ENCODE measurements at places on chromosomes 16 and 17. TPM values are rescaled to one million over a fixed set of nuclear protein-coding genes. Genes with fewer than 3 reads are reported as not detected.

Gene KRTAP4-1
- total RNA-seq: not detected

Gene KRTAP4-4
- not detected for total RNA-seq

Gene KRT13
- not detected for total RNA-seq

Gene KRTAP3-1
- total RNA-seq: not detected

Gene IL17C
- total RNA-seq: not detected

Gene QPRT
- total RNA-seq: 24.9 TPM

DNA sequence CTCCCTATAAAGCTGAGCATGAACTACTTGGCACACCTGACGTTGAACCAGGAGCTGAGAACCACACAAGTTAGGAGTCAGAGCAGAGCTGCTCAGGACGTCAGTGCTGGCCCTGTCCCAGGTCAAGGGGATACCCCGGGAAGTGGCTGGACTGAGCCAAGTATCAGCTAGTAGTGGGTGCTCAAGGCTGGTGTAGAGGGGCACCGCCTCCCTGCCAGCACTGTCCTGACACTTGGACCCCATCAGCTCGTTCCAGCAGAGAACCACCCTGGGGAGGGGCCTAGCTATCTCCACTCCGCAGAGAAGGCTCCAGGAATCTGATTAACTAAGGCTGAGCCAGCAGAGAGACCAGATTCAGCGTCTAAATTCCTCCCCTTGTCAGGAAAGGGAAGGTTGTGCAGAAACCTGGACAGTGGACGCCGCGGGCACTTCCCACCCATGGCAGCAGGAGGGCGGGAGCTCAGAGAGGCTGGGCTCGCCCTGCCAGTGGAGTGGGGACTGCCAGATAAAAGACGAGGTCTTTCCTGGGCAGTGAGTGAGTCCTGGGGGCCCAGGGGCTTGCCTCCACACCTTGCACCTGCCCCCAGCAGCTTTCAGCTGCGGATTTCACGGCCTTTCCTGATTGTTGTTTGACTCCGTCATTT lies 21.0 kb downstream of the C16orf90 start:
- no peak for DNase-seq

- DNase-seq: peak; percentile 57
These were observed 30.7 kb upstream of the CDH5 start for GRCh38 chr16:66335704-66336329.

DNA sequence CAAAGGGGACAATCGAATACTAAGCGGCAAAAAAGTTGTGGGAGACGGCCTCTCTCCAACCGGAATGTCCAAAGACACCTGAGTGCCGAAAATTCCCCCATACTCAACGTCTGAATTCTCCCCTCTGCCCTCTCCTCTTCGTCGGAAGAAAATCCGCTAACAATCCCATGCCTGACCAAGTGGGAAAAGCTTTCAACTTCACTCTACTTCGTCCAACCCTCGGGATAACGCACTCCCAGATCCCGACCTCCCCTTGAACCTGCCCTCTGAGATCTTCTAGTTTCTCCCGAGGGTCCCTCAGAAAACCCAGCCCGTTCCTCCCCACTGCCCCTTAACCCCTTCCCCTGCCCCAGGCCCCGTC lies 961 bp downstream of the AMFR start:
- no peak for DNase-seq

GRCh38 chr16:68238029-68238345 lies 2.1 kb upstream of the ESRP2 start:
- DNase-seq: no peak

DNA sequence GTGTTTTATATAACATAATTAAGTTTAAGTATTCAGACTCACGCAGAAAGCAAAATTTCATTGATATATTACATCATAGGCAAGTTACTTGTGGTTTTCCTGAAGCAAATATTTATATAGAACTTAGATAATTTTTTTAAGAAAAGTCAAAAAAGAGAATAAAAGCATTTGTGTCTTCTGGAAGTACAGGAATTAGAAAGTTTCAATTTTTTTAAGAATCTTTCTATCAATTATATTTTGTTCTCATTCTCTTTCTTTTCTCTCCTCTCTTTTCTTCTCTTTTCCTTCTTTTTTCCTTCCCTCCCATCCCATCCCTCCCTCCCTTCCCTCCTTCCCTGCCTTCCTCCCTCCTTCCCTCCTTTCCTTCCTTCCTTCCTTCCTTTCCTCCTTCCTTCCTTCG lies 120.7 kb upstream of the CDH8 start:
- no peak for DNase-seq

DNA sequence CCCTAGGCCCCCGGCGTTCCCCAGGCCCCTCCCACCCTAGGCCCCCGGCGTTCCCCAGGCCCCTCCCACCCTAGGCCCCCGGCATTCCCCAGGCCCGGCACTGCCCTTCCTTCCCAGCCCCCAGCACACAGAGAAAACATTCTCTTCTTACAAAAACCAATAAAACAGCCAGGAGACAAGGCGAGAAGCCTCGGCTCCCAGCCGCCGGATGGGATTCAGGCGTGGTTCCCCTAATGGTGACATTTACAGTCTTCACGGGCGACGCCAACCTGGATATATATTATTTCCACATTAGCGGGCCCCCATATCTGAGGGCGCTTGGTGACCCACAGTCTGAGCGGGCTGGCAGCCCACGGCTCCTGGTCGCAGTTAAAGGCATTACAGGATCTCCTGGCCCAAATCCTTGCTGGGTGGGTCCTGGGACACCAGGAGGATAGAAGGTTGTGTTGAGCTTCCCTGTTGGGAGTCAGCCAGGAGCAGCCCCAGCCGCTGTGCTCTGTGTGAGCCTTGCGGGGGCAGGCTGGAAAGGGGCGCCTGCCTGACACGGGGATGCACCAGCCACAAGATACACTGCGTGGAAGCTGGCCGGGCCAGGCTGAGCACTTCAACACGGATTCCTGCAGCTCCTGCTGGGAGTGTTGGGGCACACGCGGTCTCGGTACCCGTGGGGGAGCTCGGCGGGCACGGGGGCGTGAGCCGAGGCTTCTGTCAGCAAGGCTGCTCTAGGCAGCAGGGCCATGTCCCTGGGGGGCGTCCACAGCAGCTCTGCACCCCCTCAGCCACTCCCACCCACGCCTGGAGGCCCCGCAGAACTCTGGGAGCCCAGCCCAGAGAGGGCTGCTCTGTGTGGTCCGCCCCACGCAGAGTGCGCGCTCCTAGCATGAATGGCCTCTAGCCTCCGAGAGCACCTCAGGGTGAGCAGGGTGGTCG lies 83.7 kb downstream of the LMF1 start:
- DNase-seq: no peak

- no peak for DNase-seq
These were observed 50.7 kb downstream of the GNA13 start for GRCh38 chr17:65005858-65006257.

GRCh38 chr16:60636117-60636516 lies 1400.1 kb downstream of the CDH8 start:
- no peak for DNase-seq

DNA sequence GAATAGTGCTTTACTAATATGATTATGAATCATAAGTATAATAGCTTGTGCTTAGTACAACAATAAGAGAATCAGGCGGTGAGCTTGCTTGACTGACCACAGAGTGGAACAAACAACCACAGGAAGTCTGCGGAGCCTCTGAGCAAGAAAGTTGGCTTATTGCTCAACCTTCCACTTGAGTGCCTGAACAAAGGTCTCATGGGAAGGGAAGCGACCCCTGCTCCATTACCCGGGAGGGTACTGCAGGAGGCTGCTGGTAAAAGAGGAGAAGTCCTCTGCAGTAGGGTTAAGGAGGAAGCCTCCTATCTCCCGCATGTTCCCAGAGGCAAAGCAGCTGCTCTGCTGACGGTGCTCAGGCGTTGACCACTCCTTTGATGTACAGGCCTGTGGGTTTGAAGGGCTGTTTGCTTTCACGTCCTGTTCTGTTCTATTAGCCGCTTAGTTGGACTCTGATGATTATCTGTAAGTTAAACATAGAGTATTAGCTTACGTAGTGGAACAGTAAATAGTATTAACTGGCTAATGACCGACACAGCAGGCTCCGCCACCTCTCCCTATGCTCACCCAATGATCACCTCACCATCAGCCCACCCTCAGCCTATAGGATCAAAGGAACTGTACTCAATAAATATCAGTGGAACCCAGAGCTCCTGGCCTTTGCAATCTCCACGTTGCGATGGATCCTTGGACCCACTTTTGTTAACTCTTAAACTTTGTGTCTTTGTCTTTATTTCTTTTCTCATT lies 17.5 kb downstream of the ALOX15B start:
- DNase-seq: peak; percentile 78

DNA sequence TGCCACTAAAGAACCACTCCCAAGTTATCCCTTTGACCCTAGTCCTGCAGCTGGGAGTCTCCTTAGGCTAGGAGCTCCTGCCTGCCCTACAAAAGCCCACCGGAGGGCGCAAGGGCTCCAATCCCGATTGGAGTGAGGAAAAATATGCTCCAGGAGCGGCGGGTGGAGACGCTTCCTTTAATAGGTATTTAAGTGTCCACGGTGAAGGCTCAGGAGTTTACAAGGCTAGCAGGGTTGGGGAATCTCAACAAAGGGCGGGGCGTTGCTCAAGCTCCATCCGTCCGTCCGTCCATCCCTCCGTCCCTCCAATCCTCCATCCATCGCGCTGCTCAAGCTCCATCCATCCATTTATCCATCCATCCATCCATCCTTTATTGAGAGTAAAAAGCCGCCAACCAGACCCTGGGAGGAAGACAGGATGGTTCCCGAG lies 556 bp upstream of the SPNS1 start:
- DNase-seq: peak; percentile 78

DNA sequence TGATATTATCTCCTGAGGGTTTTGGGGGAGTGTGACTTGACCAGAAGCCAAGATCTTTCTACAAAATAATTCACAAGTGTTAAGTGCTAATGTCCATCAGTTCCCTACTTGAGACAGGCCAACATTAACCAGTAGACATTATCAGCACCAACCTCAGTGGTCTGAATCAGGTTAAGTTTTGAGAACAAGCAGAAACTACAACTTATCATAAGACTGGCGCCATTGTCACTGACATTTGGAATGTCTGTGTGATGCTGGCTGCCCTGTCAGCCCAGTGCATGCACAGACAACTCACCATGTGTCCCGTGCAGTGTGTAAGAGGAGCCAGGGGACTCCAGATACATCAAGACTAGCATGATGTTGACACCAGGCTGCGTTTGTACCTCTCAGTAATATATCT lies 76.8 kb downstream of the CCDC182 start:
- peak; percentile 27 for DNase-seq

GRCh38 chr16:9481747-9482730 lies 390.6 kb downstream of the HAPSTR1 start:
- no peak for DNase-seq

- no peak for DNase-seq
These were observed 39.2 kb downstream of the TMEM11 start for GRCh38 chr17:21174713-21175112.

DNA sequence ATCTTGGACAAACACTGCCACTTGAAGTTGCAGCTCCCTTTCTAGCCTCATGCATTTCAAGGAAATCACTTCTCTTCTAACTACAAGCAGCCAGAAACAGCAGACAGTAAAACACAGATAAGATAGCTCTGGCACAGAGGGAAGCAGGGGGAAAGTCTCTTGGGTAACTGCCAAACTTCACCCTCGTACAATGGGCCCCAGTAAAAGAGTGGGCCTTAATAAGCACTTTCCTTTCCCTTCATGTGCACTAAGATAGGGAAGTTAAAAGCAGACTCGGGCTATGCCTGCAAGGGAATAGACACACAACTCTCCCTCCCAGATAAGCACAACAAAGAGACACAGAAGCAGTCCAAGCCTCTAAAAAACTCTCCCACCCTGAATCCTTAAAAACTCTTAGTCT lies 4.2 kb upstream of the KRTAP4-5 start:
- no peak for DNase-seq

GRCh38 chr16:89261691-89262563 lies 44.4 kb downstream of the ZNF778 start:
- peak; percentile 47 for DNase-seq

DNA sequence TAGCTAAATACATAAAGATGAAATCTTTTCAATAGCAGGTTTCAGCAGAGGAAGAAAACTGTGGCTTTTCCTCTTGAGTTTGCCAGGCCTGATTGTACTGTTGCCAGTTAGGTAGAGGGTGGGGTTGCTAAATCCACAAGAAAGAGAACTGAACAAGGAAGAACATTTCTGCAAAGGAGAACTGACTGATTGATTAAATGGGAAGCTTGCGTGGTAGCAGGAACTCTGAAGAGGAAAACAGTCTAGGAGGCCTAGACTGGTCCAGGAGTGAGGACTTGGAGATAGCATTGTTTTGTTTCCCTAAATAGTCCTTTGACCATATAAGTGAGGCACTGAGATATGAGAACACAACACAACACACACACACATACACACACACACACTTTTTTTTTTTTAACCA lies 18.8 kb downstream of the LRRC36 start:
- DNase-seq: no peak

- DNase-seq: peak; percentile 58
These were observed 144.7 kb upstream of the CHMP6 start for GRCh38 chr17:80846932-80847331.

GRCh38 chr17:55271223-55271571 lies 6.4 kb downstream of the HLF start:
- DNase-seq: no peak

DNA sequence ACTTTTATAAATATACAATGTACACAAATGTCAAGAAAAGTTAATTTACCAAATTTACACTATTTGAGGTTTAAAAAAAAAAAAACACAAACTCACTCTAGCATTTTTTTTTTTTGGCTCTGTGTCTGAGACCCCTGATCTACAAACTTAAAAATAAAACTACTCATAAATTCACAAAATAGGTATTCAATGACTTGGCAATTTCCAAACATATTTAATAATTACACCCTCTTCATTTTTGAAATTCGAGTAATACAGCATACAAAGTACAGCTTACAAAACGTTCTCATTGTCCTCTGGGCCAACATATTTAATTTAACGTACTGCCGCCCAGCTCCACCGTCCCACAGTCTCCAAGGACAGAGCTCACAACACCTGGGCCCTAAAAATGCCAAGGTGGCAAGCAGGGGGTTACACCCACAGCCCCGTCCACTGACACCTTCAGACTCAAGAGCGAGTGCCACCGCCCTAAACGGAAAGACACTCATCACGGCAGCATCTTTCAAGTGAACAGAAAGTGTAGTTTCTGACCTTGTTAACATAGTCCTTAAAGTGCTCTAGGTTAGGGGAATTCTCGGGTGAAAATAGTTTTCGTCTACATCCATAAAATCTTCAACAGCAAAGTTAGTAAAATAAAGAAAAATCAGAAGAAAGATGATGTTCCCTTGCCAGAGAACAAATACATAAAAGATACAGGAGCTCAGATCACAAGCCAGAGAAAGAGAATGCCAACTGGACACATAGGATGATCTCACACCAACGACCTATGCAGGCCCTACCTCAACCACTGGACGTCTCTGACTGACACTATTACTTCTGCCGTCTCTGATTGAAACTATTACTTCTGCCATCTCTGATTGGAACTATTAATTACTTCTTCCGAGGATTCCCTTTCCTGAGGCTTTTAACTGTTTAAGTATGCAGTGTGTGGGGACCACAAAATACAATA lies 4.2 kb downstream of the ADCY9 start:
- peak; percentile 32 for DNase-seq

- DNase-seq: peak; percentile 43
These were observed 963 bp downstream of the ALG1 start for GRCh38 chr16:5072334-5073278.

DNA sequence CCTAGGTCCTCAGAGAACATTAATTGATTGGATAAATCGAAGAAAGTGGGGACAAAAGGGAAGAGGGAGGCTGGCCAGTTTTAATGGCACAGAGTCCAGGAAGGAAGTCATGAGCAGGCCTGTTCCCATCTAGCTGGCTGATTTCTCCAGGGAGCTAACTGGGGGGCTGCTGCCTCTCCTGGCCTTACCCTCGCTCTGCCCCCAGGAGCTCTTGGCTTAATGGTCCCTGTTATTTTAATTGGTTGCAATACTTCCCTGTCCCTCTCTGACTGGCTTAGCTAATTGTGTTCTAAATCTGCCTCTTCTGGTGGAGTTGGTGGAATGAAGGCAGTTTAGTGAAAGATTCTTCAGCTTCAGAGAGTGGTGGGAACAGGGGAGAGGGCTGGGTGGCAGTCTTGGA lies 61.4 kb downstream of the MGAT5B start:
- no peak for DNase-seq

Measured in spleen (tissue), 13 donors.